ENCODE measurements at places on chromosomes 12 and 14.
A peak's percentile ranks its signal among the peaks of the same experiment; 100 is the strongest.

DNA sequence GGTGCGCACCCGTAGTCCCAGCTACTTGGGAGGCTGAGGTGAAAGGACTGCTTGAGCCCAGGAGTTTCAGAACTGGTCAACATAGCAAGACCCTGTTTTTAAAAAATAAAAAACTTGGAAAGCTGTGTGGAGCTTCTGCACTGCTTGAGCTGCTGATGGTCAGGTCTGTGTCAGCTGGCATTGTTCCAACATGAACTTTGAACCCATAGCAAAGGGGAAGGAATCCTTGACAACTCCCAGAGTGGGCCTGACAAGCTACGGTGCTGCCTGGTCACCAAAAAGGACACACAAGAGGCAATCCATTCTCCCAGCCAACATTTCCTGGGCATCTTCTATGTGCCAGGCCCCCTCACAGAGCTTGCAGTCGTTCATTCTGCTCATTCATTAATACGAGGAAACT is 16.4 kb upstream of the LTBP2 start:
- DNase-seq, result no peak

DNA sequence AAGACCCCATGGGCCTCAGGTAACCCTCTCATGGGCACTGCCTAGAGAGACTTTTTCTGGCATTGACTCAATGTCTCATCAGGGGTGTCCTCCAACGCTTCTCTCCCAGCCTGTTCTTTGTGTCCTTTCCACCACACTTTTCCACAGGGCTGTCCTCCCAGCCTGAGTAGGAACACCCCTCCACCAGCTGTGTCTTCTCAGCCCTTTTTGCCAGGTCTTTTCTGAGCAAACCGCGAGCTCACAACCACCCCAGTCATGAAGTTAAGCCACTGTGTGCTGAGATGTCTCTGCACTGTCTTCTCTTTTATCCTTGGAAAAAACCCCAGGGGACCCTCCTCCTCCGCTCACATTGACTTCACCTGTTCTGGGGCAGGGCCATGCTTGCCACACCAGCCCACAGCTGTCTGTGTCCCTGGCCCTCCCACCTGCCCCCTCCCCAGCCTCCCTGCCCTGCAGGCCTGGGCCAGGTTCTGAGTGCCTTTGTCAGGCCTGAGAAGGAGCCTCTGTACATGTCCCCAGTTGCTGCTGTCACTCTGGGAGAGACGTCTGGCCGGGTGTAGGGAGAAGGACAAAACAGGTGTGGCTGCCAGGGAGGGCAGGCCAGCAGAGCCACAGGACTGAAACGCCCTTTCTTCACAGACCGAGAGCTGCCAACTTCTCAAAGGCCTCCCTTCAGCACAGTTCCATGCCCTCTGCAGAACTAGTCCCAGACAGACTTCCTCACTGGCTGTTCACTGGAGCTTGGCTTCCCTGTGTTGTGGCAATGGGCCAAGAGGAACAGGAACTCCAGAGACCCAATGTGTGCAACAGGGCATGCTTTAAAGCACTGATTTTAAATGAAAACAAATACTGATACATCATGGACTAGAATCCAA is 50.5 kb upstream of the PNMA1 start:
- DNase-seq, result peak; percentile 40

- peak; percentile 58 for DNase-seq
Observed at GRCh38 chr12:80269803-80270552, 170.6 kb downstream of the OTOGL start.

GRCh38 chr12:69330475-69331473 is 17.4 kb upstream of the LYZ start:
- DNase-seq, result peak; percentile 14

DNA sequence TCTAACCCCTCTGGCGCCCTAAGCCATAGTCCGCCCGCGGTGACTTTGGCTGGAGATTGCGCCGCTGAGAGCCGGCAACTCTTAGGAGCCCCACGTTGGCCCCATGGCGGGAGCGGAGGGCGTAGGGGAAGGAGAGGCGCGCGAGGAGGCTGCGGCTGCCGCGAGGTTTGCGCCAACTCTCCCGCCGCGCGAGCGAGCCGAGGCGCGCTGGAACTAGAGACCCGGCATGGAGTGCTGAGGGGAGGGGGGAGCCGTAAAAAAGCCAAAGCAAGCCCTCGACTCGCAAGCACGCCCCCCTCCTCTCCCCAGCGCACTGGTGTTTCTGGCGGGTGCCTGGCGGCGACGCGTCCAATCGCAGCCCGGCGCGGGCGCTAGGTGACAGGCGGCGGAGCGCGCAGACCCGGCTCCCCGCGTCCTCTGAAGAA is at the start of gene SYT10:
Gene SYT10, minus strand, starts transcription at position 233 of the 425 bp plus-strand sequence. CDS start 297 bp downstream, outside the sequence.
- no peak for DNase-seq

GRCh38 chr14:101732118-101732517 is 29.4 kb upstream of the PPP2R5C start:
- no peak for DNase-seq

DNA sequence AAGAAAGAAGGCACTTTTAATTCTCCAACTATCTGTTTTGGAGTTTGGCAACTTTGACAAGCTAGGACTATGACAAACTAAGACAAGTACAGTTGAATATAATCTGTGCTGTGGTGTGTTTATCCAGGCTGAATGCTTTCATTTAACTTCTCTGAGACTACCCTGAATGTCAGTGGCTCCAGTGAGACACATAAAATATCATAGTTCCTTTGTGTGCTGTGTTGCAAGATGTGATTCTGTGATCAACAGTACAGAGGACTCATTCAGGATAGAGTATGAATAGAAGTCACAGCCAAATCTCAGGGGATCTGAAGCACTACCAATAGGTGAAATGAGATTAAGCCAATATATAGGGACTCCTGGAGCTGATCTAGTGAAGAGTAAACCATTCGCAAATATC is 876.9 kb upstream of the FBXO33 start:
- no peak for DNase-seq

GRCh38 chr12:7439579-7440505 is 4.1 kb downstream of the CD163L1 start:
- peak; percentile 47 for DNase-seq

DNA sequence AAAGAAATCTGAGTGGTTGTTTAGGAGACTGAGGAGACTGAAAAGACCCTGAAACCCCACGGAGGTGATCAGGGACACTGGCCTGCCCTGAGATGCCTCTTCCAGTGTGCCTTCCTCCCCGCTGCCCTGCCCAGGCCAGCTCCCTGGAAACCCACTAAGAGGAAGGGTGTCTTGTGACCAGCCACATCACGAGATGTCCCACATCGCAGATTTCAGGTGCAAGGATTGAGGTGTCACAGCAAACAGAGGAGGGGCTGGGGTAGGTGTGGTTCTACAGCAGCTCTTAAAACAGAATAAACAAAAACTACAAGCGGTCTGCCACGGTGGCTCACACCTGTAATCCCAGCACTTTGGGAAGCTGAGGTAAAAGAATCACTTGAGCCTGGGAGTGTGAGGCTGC is 184.3 kb upstream of the C14orf180 start:
- no peak for DNase-seq

GRCh38 chr12:57603815-57604453 is 690 bp upstream of the DTX3 start:
- DNase-seq, result peak; percentile 63

DNA sequence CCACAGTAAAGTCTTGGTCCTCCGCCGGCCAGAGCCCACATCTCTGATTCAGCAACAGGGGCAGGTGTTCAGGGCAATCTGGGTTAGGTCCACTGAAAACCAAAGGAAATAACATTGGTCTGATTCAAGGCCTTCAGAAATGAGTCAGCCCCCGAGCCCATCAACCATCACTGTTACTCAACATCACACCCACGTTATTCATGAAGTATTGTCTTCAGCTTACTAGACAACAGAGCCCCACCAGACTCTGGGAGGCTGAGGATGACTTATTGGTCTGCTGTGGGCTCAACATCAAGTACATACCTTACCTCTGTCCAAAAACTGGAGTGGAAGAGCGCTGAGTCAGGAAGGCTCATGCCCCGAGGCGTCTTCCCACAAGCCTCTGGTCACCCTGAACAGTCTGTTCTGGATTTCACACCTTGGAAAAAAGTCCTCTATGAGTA is 97.5 kb downstream of the ZFP36L1 start:
- DNase-seq, result peak; percentile 100

DNA sequence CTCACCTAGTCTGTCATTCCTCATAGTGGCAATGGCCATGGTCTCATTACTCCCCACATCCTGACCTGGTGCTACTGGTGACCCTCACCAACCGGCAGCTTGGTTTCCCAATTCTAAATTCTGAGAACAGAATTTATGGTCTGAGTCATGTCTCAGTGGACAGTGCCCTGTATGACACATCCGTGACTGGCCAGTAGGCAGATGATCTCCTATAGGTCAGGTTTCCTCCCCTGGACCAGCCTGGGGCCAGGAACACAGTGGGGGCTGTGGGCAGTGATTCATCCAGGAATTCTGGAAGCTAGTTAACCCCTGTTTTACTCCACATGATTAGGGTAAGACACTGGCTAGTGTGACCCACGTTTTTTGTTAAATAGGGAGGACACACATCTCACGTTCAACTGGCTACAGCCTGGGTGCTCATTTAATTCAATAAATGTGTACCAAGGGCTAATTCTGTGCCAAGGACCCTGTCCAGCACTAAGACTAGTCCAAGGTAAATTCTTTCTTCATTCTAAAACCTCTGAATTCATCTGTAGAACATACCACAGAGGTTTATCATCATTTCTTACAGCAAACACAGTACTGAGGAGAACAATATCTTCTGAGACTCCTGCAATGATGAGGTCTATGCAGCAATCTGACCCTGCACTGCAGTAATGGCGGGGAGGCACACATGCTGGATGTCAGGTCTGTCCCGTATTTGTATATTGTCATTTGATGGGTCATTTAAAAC is 249.6 kb upstream of the TBX3 start:
- DNase-seq, result peak; percentile 98

DNA sequence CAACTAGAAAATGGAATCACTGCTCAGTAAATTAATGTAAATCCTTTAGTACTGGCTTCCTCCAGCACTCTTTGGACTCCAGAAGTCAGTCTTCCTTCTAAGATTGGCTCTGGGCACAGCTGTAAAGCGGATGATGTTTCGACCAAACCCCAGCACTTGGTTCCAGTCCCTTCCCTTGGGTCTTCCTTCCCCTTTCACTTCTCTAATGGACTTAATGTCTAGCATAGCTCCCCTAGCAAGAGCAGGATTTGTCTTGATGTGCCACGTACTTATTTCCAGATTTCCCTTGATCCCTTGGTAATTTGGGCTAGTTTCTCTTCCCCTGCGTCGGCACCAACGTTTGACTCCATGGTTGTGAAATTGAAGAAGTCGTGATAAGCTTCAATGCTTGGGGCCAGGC is 28.3 kb downstream of the C12orf75 start:
- DNase-seq, result no peak

DNA sequence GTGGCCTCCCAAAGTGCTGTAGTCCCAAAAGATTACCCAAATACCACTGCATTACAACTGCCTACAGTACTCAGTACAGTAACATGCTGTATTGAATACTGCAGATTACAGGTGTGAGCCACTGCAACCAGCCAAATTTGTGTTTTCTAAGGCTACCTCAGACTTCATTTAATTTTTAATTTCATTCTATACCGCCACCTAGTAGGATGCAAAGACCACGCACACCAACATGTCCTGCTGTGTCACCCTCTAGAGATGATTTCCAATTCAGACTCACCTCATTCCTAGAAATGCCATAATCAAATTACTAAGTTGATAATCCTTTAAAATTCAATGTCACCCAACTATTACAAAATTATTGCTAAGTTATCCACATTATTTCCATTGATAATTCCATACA is 15.1 kb downstream of the DICER1 start:
- no peak for DNase-seq

- DNase-seq, result no peak
Observed at GRCh38 chr12:71046215-71046614, 111.6 kb downstream of the TSPAN8 start.

DNA sequence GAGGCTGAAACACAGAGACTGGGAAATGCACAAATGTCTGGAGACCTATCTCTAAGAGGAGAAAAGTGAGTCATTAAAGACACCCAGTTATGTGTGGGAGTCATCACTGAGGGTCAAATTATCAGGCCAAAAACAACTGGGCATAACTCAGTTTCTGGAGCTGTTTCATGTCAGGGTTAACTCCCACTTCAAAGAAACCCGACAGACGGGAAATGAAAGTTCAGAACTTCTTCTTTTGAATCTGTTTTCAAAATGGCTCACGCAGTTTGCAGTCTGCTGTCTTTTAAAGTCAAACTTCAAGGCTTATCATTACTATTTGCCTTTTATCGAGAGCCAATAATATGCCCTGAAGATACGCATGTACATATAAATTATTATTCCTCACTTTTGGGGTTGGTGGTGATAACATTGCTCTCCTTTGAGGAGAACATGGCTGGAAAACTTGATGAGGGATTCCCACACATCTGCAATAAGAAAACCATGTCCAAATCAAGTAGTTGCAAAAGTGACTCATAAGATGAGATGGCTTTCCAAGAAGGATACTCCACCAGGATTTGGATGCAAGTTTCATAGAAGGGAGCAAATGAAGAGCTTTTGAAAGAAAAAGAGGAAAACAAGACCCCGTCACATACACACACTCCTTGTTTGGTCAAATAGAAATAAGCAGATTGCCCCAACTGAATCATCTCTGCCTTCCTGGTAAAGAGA is 341.4 kb downstream of the ADAMTS20 start:
- DNase-seq, result peak; percentile 51

DNA sequence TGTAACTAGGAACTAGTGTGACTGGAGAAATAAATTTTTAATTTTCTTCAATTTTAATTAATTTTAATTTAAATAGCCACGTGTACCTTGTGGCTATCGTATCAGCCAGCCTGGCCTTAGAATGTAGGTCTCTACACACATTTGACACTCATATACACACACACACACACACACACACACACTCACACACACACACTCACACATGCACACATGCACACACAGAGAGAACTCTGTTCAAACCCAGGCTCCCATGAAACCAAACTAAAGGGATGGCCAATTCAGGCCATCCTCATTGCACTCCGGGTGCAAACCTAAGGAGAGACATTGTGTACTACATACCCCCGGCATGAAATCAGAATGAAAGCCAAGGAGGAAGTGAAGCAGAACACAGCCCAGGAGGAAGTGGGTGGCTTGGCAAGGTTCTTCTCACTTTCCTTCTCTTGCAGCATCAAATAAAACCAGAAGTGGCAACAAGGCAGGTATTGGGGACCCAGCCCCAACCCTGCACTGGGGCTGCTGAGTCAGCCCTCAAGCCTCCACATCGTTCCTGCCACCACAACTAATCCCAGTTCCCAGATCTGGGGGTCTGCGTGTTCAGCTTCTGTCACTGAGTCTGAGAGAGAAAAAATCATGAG is 26.2 kb upstream of the CHPT1 start:
- DNase-seq, result no peak

DNA sequence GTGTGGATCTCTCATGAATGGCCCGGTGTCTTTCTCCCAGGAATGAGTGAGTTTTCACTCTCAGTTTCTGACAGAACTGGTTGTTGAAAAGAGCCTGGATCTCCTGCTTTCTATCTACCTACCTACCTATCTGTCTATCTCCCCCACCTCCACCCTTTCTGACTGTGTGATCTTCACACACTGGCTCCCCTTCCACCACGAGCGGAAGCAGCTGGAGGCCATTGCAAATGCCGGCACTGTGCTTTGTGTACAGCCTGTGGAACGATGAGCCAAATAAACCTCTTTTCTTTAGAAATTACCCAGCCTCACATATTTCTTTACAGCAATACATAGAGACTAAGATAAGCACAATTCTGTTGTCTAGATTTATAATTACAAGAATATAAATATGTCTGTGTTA is 7.2 kb downstream of the GSKIP start:
- no peak for DNase-seq

Data from EH (cell line).